ENCODE measurements at places on chromosomes 3 and 15.

DNA sequence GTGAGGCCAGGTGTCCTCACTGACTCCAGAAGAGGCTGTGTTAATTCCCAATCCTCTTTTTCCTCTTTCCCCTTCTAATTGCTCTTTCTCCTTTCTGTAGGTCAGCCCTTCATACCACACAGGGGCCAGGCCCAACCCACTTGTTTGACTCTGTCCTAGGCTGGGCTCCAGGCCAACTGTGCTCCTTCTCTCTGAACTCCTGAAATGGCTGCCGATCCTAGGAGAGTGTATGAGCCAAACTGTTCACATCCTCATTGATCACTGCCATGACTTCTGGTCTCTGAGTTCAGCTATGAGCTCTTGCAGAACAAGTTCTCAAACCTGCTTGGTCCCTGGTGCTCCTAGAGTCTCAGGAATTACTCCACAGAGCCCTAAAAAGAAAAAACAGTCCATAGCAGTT is 145.1 kb downstream of the VGLL4 start:
- peak; percentile 21 for DNase-seq

- DNase-seq, result no peak
Observed at GRCh38 chr3:138230525-138230924, 43.4 kb downstream of the ARMC8 start.

- no peak for DNase-seq
Observed at GRCh38 chr3:55690726-55691125, 203.6 kb upstream of the WNT5A start.

- DNase-seq, result no peak
Observed at GRCh38 chr3:58668247-58668646, 1.7 kb upstream of the FAM3D start.

DNA sequence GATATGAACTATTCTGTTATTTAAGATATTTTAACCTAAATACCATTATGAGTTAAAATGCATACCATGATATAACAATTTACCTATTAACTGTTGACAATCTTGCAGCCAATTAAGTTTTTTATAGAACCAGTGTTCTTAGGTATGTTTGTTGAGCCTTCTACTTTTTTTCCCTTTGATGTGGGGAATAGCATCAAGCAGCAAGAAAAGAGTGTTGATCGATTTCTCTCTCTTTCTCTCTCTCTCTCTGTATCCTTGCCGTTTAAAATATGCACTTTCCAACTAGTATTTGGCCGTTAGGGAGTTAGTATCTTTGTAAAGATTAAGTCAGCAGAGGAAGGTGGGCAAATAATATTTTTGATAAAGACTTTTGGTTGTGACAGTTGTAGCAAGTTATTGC is 5.9 kb downstream of the CHD2 start:
- no peak for DNase-seq

- no peak for DNase-seq
Observed at GRCh38 chr15:74763416-74763815, 14.8 kb downstream of the CYP1A2 start.

All from hematopoietic multipotent progenitor cell treated with erythropoietin and hydrocortisone succinate and interleukin-3 and kit ligand, for 8 days (in vitro differentiated cells).